ENCODE measurements at places on chromosomes 11 and 22.
A peak's percentile ranks its signal among the peaks of the same experiment; 100 is the strongest.

DNA sequence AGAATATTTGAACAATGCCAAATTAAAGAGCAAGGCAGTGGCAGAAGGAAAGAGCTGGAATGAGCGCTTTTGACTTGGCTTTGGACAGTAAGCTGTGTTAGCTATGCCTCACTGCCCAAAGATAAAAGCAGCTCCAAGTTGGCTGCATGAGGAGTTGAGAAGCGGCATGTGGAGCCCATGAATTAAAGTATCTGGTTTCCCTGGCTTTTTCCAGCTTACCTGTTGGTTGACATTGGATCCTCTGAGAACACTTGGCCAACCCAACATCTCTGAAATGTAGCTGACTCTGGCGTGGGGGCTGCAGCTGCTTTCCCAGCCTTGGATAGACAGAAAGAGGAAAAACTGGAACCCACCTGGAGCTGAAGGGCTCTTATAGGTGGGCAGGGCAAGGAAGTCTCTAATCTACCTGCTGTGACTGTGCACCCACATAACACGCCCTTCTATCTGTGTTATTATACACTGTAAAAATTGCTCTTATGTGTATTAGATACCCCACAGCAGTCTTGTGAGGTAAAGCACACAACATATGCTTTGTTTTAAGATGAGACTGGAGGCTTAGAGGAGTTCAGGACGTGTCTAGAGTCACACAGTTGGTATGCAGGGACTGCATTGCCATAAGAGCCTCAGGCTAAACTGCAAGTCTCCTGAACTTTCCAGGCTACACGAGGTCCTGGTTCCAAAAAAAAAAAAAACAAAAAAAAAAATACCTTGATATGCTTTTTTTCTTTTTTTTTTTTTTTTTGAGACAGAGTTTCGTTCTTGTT, 5.8 kb downstream of the UBASH3B start:
- DNase-seq, result peak; percentile 67

DNA sequence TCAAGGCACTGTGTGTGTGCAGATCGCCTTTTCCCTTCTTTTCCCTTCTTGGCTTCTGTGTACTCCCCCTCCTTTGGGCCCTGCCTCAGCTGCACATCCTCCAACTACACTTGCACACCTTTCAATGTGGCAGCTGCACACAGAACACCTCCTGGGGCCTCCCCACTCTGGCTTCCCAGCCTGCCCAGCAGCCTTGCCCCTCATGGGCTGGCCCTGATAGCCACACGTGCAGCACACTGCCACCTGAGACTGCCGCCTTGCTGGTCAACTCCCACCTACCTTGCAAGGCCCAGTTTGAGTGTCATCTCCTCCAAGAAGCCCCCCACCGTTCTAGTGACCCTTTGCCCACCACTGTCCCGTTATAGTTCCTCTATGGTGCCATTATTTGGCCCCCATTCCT, 77.3 kb upstream of the ARFGAP3 start:
- DNase-seq, result no peak

DNA sequence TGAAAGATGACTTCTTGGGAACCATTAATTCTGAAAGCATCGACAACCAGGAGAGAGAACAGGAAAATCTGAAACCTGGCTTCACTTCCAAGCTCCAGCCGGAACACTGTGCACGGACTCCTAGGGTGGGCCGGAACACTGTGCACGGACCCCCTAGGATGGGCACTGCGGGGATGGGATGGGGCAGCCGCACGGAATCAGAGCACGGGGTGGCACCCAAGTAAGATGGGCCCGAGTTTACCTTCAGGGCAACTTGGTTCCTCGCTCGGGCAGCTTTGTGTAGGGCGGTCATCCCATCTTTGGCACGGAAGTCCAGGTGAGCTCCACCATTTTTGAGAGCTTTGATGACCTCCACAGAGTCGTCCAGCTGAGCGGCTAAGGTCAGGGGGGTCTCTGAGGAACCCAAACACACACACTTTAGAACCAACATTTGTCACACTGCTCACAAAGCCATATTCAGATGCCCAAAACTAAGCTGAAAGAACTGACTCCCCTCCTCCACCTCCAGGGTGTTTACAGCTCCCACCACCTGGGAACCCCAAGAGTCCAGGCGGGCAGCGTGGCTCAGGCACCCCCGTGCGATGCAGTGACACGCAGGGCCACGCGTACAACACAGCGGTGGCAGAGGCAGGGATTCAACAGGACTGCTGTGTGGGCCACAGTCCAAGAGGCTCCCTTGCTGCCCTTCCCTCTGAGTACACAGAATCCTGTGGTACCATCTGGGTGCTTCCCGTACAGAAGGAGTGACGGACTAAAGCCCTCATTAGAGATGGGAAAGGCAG, 157.9 kb downstream of the SHANK2 start:
- no peak for DNase-seq

- no peak for DNase-seq
Observed at GRCh38 chr22:31334329-31334728, 11.8 kb downstream of the PATZ1 start.

DNA sequence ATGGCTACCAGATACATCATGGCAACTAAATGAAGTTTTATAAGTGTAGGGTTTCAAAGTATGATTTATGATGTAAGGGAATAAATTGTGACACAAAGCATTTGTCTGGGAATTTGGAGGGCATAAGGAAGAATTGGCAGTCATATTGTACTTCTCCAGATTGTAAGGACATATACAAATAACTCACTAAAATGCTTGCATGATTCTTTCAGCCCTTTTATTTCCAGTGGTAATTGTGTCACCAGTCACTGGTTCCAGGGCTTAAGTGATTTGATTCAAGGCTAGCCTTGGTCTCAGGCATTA, 299.4 kb upstream of the ANO5 start:
- DNase-seq, result no peak

GRCh38 chr11:3086671-3087150, 29.5 kb upstream of the CARS1 start:
- no peak for DNase-seq

- no peak for DNase-seq
Observed at GRCh38 chr22:21959274-21960074, 6.8 kb upstream of the PPM1F start.

- DNase-seq, result no peak
Observed at GRCh38 chr11:85590848-85591483, 36.2 kb downstream of the DLG2 start.

DNA sequence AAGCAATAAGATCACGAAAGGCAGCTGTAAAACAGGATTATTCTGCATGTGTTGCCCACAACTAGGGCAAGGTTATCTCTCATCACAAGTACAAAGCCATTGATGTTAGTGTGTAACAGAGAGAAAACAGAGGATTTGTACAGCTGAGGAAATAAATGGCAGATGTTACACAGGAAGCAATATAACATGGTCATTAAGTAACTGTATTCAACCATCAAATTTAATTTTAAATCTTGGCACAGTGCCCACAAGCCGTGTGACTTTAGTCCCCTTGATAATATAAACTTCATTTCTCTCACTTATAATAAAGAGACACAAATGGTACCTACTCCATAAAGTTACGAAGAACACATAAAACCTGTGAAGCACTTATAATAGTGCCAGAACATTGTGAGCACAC, 17.3 kb downstream of the OR51E2 start:
- DNase-seq, result no peak

GRCh38 chr11:111562692-111563389, 22.3 kb downstream of the LAYN start:
- no peak for DNase-seq

- DNase-seq, result no peak
Observed at GRCh38 chr11:68923614-68924013, 19.9 kb downstream of the IGHMBP2 start.

DNA sequence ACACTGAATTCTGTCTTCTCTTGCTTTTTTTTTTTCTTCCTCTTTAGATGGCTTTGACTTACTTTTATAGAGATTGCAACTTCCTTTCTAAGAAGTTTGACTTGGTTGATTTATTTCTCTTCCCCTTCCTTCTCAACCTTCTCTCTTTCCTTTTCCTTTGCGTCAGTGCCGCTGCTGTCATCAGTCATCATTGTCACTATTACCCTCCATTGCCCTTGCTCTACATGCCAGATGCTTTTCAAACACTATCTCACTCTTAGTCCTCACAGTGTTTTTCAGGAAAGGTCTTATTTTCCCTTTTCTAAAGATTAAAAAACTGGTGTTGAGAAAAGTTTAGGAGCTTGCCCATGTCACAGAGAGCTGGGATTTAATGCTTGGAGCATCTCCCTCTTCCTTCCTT, 74.7 kb upstream of the C11orf87 start:
- DNase-seq, result no peak

DNA sequence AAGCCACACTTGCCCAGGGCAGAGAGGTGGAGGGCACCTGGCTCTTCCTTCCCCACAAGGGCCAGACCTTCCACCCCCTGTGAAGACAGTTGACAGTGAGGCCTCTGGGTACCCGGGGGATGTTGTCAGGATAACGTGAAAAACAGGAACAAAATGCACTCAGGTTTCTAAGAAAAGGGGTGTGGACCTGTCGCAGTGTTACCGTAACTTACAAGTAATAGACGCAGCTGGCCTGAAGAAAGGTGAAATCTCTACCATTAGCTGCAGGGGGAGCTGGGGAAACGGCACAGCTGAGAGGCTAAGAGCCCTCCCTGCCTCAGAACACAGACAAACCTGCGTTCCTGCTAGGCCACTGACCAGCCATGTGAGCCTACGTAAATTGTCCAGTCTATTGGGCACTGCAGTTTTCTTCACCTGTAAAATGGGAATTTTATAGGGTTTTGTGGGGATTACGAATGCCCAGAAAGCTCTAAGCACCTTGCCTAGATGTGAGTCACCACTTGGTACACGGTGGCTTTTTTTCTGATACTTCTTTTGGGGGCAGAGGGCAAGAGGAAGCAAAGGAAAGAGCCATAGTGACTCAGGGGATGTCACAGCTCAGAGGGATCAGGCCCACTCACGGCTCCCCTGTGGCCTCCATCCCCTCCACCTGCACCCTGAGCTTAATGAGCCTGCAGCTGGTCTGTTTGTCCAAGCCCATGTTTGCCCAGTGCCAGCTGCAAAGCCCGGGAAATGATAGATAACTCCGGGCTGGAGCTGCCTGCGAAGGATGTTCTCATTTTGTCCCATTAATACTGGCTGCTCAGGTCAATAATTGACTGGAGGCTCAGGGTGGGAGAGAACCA, 18.4 kb upstream of the CABP7 start:
- no peak for DNase-seq

DNA sequence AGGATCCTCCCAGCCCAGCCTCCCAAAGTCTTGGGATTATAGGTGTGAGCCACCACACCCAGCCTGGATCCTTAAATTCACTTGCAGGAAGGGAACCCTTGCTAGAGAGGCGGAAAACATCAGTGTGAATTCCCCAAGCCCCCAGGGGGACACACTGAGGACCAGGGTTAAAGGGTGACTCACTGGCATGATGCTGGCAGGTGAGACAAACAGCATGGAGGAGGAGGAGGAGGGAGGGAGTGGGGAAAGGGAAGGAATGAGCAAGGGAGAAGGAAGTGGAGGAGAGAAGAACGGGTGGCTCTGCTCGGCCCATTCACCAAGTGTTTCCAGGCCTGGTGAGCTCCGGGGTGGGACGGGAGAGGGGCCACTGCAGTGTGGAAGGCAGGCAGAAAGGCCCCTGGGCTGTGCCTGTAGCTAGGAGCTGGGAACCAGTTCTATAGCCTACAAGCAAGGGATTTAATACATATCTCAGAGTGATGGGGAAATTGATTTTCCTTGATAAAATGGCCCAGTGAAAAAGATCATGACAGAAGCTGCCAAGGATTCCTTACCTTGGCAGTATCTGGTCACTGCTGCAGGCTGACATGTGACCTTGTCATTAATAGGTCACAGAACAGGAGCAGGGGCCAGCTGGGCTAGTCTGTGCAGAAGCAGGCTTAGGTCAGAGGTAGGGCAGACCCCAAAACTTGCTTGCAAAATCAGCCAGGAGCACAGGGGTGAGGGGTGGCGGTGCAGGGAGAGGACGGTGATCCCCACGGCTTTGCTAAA, 370.2 kb downstream of the SHANK2 start:
- no peak for DNase-seq

GRCh38 chr11:14350215-14350614, 8.8 kb downstream of the RRAS2 start:
- DNase-seq, result no peak

GRCh38 chr11:114121804-114122504, 62.4 kb downstream of the ZBTB16 start:
- no peak for DNase-seq

GRCh38 chr11:7222619-7223018, 29.1 kb upstream of the SYT9 start:
- no peak for DNase-seq

- DNase-seq, result no peak
Observed at GRCh38 chr22:24567668-24568067, 11.9 kb downstream of the SNRPD3 start.

DNA sequence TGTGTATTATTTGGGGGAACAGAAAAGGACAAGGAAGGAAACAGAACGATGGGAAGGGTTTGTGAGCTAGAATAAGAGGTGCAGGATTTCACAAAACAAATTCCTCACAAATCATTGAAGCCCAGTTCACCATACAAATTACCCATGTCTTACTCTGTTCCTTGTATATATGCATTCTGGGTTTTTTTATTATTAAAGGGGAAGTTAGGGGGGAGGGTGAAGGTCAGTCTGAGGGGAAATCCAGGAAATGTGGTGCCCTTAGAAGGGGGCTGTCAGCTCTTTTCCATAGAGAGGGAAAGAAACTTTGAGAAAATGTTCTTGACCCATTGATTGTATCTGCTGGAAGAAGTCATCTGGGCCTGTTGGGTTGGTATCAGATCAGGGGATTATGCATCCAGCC, 90.8 kb downstream of the RNF169 start:
- no peak for DNase-seq

DNA sequence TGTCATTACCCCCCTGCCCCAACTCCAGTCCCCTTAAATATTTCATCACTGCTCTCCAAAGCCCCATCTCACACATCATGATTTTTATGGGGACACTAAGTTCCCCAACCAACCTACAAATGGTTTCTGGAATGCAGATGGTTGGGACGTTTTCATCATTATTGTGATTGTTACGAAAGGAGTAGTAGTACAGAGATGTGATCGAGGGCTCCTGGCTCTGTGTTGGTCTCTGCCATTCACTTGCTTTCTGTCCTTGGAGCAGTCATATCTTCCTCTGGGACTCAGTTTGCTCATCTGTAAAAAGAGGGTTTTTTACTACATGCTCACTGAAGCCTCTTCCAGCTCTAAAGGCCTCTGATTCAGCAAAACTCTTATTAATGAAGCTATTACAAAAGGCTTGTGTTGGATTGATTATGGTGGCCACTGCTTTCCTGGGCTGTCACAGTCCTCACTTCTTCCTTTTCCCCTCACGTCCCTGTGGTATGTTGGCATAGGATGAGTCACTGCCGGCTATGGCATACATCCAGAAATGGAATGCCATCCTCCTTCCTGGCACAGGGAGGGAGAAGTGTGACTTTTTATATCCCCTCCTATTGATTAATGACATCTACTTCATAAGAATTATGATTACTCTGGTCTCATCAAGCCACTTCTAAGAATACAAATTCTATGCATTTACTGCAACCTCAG, 593.7 kb downstream of the METTL15 start:
- DNase-seq, result no peak

GRCh38 chr22:45240104-45240809, 437 bp downstream of the KIAA0930 start:
- DNase-seq, result no peak

- no peak for DNase-seq
Observed at GRCh38 chr22:50145721-50146438, 24.7 kb upstream of the PANX2 start.

All from NCI-H2107 (cell line).